ENCODE measurements at places on chromosomes 12 and 14. TPM values are rescaled to one million over a fixed set of nuclear protein-coding genes. Genes with fewer than 3 reads are reported as not detected.

IQSEC3 gene
- total RNA-seq: 0.13 TPM

PRMT5 gene
- 38.4 TPM for total RNA-seq

GOLGA3 gene
- 53.0 TPM for total RNA-seq

NRL gene
- 1.8 TPM for total RNA-seq

TC2N gene
- total RNA-seq: 40.0 TPM

ARMH4 gene
- total RNA-seq: 1.4 TPM

CCDC197 gene
- not detected for total RNA-seq

KRT84 gene
- not detected for total RNA-seq

KIF26A gene
- 9.2 TPM for total RNA-seq

TAS2R13 gene
- 0.39 TPM for total RNA-seq

AGAP2 gene
- 0.26 TPM for total RNA-seq

PGF gene
- 44.8 TPM for total RNA-seq

GPRC5D gene
- not detected for total RNA-seq

FAM186B gene
- total RNA-seq: 0.13 TPM

ADAMTS20 gene
- total RNA-seq: not detected

KRT71 gene
- not detected for total RNA-seq

WDR89 gene
- 10.6 TPM for total RNA-seq

APOLD1 gene
- total RNA-seq: 38.9 TPM

SRP54 gene
- total RNA-seq: 55.5 TPM

GALNT8 gene
- total RNA-seq: 0.13 TPM

REM2 gene
- not detected for total RNA-seq

DTX3 gene
- total RNA-seq: 4.4 TPM

SLC25A21 gene
- 0.38 TPM for total RNA-seq

RFX4 gene
- total RNA-seq: not detected

KLHL33 gene
- under 0.01 TPM for total RNA-seq

SETD1B gene
- 3.3 TPM for total RNA-seq

LUM gene
- total RNA-seq: not detected

TMEM132D gene
- not detected for total RNA-seq

CD69 gene
- total RNA-seq: 0.39 TPM

INHBC gene
- total RNA-seq: not detected

SMIM41 gene
- total RNA-seq: under 0.01 TPM

KRT6C gene
- not detected for total RNA-seq

ESR2 gene
- under 0.01 TPM for total RNA-seq

FAM90A1 gene
- total RNA-seq: not detected

RAB2B gene
- 22.0 TPM for total RNA-seq

LAG3 gene
- under 0.01 TPM for total RNA-seq

GLS2 gene
- total RNA-seq: 0.13 TPM

KRT8 gene
- 10.4 TPM for total RNA-seq

PLBD1 gene
- 1.0 TPM for total RNA-seq

SERPINA1 gene
- not detected for total RNA-seq

SLC22A17 gene
- 0.13 TPM for total RNA-seq

LTBP2 gene
- total RNA-seq: 15.7 TPM

PRB4 gene
- not detected for total RNA-seq

PTPRO gene
- total RNA-seq: under 0.01 TPM

RTN1 gene
- under 0.01 TPM for total RNA-seq

HCAR2 gene
- not detected for total RNA-seq

RPL10L gene
- total RNA-seq: not detected

PTGDR gene
- not detected for total RNA-seq

IFNG-AS1 gene
- not detected for total RNA-seq

CCDC196 gene
- total RNA-seq: not detected

SPRYD4 gene
- 2.1 TPM for total RNA-seq

SOAT2 gene
- total RNA-seq: not detected

RNASE7 gene
- not detected for total RNA-seq

CLEC9A gene
- total RNA-seq: not detected

CCDC38 gene
- total RNA-seq: not detected
